ENCODE measurements at places on chromosomes 3 and 15.

GRCh38 chr3:171809611-171809860, 747 bp downstream of the PLD1 start:
- DNase-seq: no peak

DNA sequence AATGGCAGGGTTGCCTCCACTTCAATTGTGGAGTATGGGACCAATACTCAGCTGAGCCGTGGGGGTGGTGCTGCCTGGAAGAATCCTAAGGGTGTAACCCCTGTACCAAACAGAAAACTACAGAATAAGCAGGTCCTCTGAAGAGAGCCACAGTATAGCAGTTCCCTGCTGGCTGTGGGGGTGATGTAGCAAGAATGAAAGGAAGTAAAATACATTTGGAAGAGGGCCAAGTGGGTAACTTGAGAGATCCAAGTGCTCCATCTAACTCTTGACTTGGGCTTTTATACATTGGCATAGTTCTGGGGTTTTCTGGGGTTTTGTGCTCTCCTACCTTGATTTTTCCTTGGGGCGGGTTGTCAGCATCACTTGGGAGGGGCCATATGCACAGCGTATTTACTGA, 341.4 kb downstream of the OTOL1 start:
- no peak for DNase-seq

GRCh38 chr3:119613201-119613600, 15.5 kb downstream of the PLA1A start:
- no peak for DNase-seq

DNA sequence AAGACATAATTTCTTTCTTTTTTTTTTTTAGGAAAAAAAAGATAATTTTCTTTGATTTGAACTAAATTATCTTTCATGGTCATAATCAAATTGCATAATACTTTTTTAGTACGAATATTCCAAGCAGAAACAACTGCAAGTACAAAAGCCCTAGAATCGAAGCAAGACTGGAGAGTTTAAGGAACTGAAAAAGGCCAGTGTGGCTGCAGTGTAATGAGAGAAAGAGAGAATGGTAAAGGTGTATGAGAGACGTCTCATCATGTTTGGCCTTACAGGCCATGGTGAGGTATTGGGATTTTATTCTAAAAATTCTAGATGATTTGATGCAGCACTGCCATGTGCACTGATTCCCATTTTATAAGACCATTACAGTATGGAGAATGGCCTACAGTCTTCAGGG, 180.9 kb downstream of the SUCNR1 start:
- no peak for DNase-seq

DNA sequence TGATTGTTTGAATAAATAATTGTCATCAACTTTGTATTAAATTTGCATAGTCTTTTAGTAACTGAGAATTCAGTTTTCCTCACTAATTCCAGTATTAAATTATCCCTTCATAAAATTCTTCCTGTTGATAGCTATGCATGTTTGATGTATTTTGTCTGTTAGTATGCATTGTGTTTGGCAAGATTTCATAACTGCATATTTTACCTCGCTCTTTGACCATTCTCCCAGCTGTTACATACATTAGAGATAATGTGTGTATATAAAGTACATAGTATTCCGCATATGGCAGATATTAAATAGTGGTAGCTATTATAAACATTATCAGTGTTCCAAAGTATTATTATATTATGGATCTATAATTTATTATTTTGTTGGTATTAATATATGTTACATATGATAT, 10.6 kb upstream of the NFKBIZ start:
- no peak for DNase-seq
